Fibroblast of lung (primary cell): ENCODE measurements at places on chromosomes 7 and 10. TPM values are rescaled to one million over a fixed set of nuclear protein-coding genes. Genes with fewer than 3 reads are reported as not detected.

GRCh38 chr10:113541549-113541927, 11.3 kb upstream of the HABP2 start:
- H3K4me1 ChIP-seq: no peaks in the 10 kb centered on the region
- H3K27me3 ChIP-seq: no peaks in the 10 kb centered on the region
- no peak overlapping the region for H3K27ac ChIP-seq
- H3K4me3 ChIP-seq: no peak overlapping the region

The DLX5 gene
- 0.17 TPM in 1 of 2 replicates, not detected in the other for total RNA-seq

DNA sequence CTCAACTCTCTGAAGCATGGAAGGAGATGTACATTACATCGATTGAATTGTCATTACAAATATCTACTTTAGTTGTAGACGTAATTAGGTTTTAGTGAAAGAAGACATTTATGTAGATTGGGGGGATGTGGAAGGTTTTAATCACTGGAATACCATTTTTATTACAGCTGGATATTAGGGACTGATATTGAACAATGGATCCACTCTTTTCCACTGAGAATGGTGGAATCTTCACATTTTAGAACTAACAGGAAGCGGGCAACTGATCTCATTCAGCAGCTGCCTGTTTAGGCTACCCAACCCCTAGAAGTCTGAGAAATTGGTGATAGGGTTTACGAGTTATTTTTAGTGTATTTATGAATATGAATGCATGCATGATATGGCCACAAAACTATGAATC, 336.2 kb upstream of the LRGUK start:
- no peaks in the 10 kb centered on the region for H3K4me1 ChIP-seq
- H3K27ac ChIP-seq: no peak overlapping the region

The KCTD7 gene
- 7.4 and 15.2 TPM in 2 replicates for total RNA-seq

GRCh38 chr7:20224025-20224424, 6.8 kb upstream of the MACC1 start:
- H3K4me1 ChIP-seq: peaks cover 14% of the 10 kb centered on the region
- H3K36me3 ChIP-seq: no peaks in the 10 kb centered on the region
- no peak overlapping the region for H3K4me3 ChIP-seq
- no peaks in the 10 kb centered on the region for H3K27me3 ChIP-seq
- H3K27ac ChIP-seq: no peak overlapping the region
- DNase-seq: no peak
